AG09309 (cell line): ENCODE measurements at places on chromosomes 13 and 19.

DNA sequence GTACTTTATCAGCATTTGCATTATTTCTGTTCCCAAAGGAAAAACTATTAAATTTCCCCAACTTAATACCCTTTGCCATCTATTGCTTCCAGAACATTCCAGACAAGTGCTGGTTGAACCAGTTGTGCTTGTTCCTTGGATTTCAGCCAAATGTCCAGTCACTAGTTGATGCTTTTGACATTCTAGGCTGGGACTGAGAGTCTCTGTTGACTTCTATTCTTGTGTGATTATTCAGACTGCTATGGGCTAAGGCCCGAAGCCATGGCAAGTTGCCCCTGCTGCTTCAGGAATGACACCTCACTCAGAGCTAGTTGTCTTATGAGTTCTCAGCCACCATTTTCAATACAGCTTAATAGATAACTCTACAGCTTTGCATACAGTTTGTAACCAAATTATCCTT is 458.1 kb upstream of the ARGLU1 start:
- no peak for DNase-seq

GRCh38 chr19:11356676-11357550 is 1.7 kb downstream of the PLPPR2 start:
- no peak for DNase-seq

DNA sequence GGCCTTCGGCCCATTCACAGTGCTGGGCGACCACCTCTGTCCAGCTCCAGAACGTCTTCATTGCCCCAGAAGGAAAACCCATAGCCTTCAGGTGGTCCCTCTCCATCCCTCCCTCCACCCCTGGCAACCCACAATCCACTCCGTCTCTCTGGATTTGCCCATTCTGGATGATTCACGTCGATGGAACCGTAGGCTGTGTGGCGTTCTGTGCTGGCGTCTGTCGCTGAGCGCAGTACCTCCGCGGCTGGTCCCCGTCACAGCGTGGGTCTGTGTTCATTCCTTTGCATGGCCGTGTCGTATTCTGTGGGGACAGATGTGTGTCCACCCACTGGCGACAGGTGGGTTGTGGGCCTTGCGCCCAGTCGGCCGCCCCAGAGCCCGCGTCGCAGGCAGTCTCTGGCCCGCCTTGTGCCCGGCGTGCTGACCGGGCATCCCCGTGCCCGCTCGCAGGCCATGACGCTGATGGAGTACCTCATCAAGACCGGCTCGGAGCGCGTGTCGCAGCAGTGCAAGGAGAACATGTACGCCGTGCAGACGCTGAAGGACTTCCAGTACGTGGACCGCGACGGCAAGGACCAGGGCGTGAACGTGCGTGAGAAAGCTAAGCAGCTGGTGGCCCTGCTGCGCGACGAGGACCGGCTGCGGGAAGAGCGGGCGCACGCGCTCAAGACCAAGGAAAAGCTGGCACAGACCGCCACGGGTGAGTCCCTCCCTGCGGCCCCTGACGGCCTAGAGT is 10.1 kb downstream of the EPN1 start:
- DNase-seq = no peak

- no peak for DNase-seq
Observed at GRCh38 chr13:94860981-94861407, 148.6 kb upstream of the SOX21 start.

- DNase-seq = peak; percentile 35
Observed at GRCh38 chr13:36275190-36276002, 22.2 kb downstream of the CCDC169 start.
